ENCODE measurements at places on chromosomes 2 and 18. TPM values are rescaled to one million over a fixed set of nuclear protein-coding genes. Genes with fewer than 3 reads are reported as not detected.

The OSGEPL1 gene
- 4.6 TPM for total RNA-seq

The FSIP2 gene
- 1.1 TPM for total RNA-seq

The SIX2 gene
- not detected for total RNA-seq

The SLC35G4 gene
- total RNA-seq = not detected

The LYG2 gene
- not detected for total RNA-seq

The XDH gene
- total RNA-seq = 0.54 TPM

The TYMS gene
- 22.6 TPM for total RNA-seq

The YIPF4 gene
- total RNA-seq = 7.8 TPM

The FBXO36 gene
- 1.9 TPM for total RNA-seq

The TEKT4 gene
- total RNA-seq = not detected

The MEMO1 gene
- 28.8 TPM for total RNA-seq

The DPP4 gene
- 0.27 TPM for total RNA-seq

The KCNF1 gene
- total RNA-seq = under 0.01 TPM

The MAP2 gene
- total RNA-seq = under 0.01 TPM

The RRM2 gene
- total RNA-seq = 7.0 TPM

The CHST9 gene
- total RNA-seq = not detected

The INPP5D gene
- total RNA-seq = 302 TPM

The PDE1A gene
- total RNA-seq = 0.27 TPM

The CCDC148 gene
- total RNA-seq = not detected

The PLB1 gene
- total RNA-seq = 7.8 TPM

The LIMS4 gene
- total RNA-seq = 0.54 TPM

The FHOD3 gene
- not detected for total RNA-seq

The SRD5A2 gene
- not detected for total RNA-seq

The TRAK2 gene
- 11.8 TPM for total RNA-seq

The CHRNG gene
- total RNA-seq = not detected

The MDH1B gene
- total RNA-seq = 1.3 TPM

The SH3YL1 gene
- total RNA-seq = 13.2 TPM

The MARCHF4 gene
- under 0.01 TPM for total RNA-seq

The NYAP2 gene
- total RNA-seq = under 0.01 TPM

Measured in hematopoietic multipotent progenitor cell (in vitro differentiated cells).